ENCODE measurements at places on chromosomes 3 and 15.
A peak's percentile ranks its signal among the peaks of the same experiment; 100 is the strongest.

DNA sequence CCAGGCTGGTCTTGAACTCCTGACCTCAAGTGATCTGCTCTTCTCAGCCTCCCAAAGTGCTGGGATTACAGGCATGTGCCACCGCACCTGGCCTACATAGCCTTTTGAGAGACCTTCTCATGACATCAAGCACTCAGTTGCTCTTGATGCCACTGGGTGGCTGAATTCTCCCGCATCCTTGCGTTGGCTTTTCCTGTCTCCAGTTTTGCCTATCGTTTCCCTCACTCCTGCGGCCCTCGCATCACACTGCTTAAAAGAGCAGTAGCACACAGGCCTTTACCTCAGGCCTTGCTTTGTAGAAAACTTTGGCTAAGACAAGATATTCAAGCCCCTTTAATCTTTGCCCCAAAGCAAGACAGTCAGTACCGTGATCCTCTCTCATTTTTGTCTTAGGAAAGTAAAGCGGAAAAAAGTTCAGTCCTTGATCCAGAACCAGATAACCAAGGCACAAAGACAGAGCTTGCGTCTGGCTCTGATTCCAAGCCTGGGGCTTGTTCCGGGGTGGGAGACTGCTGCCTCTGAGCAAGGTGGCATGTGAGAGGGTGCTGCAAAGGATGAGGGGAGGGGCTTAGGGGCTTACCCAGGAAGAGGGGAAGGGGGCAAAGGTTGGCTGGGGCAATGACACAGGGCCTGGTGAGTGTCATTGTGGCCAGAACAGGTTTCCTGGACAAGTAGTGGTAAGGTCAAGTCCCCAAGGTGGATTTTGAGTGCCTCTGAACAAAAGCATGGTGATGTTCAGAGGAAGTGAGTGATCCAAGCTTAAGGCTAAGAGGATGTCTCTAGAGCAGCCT lies 175.0 kb upstream of the TLE3 start:
- peak; percentile 53 for DNase-seq

DNA sequence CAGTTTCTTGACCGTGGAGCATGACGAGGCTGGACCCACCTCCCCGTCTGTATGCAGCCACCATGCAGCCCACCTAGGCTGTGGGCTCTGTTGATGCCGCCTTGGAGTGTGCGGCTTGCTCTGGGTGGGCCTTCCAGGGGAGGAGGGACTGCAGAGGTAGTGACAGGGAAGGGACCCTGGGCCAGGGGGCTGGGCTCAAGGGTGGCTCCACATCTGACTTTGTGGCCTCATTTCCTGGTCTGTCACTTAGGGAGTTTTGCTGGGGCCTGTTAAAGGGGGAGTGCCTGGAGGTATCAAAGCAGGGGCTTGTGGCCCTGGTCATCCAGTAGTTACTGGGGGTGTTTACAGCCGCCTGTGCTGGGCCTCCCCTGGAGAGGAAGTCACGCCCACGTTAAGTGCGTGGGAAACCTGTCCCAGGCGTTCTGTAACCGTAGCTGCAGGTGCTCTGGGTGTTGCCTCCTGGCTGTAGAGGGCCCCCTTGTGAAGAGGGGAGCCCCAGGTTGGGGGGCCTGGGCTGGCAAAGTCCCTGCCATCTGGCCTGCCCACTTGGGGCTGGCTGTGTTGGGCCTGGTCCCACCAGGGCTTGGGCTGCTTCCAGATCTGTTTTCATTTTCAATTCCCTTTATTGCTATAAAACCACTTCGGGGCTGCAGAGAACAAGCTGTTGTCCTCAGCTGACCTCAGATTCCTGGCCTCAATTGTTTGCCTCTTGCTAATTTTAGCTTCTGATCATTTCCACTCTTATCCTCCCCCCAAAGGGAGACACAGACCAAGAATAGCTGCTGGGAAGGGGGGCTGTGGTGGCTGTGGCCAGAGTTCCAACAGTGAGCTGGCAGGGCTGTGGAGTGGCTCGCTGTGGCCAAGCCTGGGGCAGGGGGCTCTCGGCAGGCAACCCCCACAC lies 26.5 kb downstream of the KLF13 start:
- DNase-seq: no peak

DNA sequence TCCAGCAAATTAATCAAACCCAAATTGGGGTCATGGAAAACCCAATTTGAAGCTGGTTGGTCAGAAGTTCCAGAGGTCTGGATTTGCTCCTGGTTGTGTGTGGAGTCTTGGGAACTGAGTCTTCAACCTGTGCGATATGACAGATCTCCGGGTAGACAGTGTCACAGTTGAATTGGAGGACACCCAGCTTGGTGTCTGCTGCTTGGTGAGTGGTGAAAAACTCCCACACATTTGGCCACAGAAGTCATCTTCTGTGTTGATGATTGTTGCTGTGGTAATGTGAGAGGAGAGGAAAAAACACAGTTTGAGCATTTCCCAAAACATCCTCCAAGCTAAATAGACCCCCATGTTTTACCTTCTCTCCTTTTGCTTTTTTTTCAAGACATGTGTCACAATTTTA lies 218.1 kb downstream of the TP63 start:
- DNase-seq: no peak

- DNase-seq: no peak
These were observed 124.8 kb downstream of the SV2B start for GRCh38 chr15:91224755-91225380.

DNA sequence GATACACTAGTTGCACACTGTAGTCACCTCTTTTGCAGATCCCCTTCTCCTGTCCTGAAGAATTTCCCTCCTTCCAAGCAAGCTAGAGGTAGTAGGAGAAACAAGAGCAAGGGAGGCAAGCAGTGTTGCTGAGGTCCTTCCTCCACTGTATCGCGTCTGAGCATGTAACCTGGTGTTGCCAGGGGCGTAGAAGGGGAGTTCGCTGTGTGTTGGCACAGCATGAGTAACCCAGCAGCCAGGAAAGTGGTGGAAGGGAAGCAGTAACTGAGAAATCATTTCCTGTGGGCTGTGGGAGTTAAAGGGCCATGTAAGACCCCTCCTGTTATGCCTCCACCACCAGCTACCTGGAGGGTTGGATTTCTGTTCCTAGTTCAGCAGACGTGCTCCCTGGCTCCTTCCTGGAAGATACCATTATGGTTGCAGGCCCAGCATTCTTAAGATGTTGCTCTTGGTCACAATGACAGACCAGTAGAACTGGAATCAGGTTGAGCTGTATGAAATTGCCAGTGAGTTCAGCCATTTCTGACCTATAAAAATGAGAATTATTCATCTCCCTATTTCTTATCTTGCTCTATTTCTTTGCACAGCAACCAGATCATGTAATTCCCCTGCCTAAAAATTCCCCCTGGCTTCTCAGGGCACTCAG lies 215.3 kb upstream of the TOPAZ1 start:
- no peak for DNase-seq

DNA sequence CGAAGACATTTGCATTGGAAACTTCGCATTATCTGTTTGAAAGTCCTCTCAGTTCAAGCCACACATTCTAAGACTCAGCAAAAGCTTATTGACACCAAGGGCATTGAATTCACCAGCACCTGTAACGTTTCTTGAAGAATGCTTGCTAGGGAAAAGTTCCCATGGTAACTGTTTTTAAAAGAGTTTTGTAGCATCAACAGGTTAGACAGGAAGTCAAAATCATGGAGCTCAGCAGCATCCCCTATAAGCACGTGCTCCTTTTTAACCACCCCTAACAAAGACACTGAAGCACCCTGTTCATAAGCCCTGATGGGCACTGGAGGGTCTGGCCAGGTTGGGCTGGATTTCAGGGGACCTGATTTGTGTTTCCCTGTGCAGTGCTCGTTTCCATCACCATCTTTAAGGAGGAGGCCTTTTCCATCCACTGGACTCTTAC lies 229.7 kb upstream of the BHLHE40 start:
- no peak for DNase-seq

GRCh38 chr3:54123776-54124196 lies 1.4 kb downstream of the CACNA2D3 start:
- DNase-seq: peak; percentile 26

DNA sequence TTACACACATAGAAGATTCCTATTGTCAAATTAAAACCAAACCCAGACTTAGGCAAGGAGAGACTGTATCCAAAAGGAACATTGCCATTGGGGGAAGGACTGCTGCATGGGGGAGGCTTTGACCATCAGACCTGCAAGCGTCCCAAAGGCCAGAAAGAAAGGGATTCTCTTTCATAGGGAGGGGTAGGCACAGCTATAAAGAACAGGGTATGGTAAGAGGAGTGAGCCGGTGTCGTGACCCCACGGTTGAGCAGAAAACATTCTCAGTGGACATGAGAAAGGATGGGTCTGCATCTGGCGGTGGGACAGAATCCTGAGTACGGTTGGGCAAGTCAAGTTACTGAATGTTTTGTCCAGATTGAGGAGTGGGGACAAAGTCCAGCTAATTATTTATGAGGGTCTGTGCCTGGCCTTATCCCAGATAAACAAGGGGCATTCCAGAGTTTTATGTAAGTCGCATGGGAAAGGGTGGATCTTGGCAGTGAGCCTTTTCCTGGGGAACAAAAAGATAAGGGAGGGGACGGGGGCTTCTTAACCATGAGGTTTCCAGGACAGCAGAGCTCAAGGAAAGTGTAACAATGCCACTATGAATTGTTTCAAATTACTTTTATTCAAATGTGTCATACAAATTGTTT lies 357.8 kb downstream of the OCA2 start:
- no peak for DNase-seq

DNA sequence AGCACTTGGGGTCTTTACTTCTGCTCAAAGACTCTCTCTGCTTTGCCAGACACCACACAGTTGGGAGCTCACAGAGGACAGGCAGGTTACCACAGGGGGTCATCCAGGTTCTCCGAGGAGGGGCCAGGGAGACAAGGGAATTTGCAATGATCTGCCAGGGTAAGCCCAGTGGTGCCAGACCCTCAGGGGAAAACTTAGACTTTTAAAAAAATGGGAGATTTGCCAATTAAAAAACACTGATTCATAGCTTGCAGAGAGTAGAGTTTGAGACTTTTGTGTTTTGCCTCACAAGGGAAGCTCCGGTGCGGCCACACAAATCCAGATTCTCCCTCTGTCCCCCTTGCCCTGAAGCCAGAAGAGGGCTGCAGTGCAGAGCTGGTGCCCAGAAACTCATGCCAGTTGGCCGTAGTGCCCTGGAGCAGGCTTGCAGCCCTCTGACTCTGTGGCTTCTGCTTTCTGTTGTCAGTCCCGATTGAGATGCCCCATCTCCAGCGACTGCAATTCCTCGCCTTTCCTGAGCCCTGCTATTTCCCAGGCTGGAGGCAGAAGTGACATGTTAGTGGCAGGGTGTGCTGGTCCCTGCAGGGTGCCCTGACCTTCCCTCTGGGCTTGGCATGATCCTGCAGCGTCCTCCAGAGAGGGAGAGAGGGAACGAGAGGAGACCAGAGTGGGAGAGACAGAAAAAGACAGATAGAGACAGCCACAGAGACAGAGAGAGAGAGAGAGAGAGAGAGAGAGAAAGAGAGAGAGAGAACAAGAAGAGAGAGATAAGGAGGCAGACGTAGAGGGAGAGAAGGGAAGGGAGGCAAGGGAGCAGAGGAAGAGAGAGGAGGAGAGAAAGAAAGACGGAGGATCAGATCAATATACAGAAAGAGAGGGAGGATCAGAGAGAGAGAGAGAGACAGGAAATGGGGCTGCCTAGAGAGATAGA lies 46.0 kb downstream of the RHCG start:
- DNase-seq: no peak

Data from aorta (tissue), 5 donors.